NCI-H1930 (cell line): ENCODE measurements at places on chromosomes 7 and 10.

- no peak for DNase-seq
Observed at GRCh38 chr7:141257597-141257996, 183.7 kb downstream of the TMEM178B start.

DNA sequence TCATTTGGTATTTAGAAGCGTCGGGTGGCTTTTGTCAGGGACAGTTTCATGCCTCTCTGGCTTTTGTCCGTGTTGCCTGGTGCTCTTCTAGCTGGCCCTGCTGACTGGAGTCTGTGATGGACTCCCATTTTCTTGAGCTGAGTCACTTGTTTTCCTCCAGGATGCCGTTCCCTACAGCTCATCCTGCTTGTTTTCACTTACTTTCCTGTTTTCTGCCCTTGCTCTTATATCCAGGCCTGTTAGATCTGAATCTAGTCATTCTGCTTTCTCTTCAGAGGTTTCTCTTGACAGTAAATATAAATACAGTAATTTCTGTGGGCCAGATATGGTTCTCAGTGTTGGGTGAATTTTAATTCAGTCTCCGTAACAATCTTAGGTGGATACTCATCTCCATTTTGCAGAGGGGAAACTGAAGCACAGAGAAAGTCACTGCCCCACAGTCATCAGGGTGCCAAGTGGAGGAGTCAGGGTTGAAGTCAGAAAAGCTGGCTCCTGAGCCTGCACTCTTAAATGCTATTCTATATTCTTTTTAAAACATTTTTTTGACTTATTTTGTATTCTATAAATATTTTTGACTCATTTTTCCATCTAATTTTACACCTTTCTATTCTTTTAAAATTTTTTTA, 85.4 kb downstream of the CCNY start:
- no peak for DNase-seq

DNA sequence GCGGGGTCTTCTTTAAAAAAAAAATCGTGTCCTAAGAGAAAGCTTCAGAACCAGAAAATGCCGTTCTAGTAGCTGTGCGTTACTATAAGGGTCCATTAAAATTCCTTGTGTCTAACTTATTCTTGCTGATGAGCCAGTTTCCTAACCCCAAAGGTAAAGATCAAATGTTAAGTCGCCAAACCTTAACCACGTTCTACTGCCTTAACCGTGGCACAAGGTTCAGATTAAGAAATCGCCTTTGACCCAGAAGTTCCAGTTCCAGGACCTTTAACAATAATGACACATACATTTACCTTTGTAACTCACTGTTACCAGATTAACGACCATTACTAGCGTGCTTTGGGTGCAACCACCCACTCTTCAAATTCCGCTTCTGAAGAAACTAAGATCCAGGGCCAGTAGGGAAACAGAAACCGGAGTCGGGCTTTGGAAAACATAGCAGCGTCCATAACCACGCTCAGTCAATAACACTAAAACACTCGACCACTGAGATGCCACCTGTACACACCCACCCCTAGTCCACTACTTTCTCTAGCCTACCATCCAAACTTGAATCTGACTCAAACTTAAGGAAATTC, 620 bp downstream of the BET1 start:
- DNase-seq = no peak

- no peak for DNase-seq
Observed at GRCh38 chr10:126251778-126252407, 136.4 kb downstream of the ADAM12 start.

GRCh38 chr7:114662002-114662677, 247.5 kb downstream of the FOXP2 start:
- DNase-seq = no peak

DNA sequence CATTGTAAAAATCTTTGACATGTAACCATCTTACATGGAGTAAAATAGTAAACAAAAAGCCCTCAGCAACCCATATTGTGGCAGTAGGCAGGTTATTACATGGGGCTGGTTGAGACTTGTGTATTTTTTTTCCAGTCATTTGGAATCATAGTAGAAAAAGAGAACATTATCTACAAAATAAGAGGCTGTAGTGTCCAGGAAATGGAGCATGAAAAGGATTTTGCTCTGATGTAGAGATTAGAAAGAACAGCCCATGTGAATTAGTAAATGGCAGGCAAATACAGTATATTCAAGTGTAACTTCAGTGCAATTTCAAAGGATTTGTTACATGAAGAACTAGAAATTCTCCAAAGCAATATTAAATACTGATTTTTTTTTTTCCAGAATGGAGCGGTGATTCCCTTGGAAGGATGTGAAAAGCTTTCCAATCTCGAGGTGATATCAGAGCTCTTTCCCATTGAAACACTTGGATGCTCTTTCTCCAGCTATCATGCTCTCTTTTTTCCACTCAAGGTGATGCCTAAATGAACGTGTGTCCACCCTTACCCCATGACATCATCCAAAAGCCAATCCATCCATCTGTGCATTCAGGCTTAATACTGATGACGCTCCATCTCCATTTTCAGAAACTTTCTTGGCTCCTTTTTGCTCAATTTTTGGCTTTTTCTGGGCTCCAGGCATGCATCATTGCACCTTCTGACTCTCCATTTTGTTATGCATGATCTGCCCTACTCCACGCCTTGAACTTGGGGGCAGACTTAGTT, 1034.7 kb downstream of the TYW1 start:
- DNase-seq = no peak

- DNase-seq = no peak
Observed at GRCh38 chr7:46028246-46028645, 107.2 kb upstream of the IGFBP3 start.

GRCh38 chr10:95169522-95169921, 24.5 kb upstream of the ACSM6 start:
- DNase-seq = no peak
